Spleen (tissue), 13 donors: ENCODE measurements at places on chromosomes 12 and 14. TPM values are rescaled to one million over a fixed set of nuclear protein-coding genes. Genes with fewer than 3 reads are reported as not detected.

DNA sequence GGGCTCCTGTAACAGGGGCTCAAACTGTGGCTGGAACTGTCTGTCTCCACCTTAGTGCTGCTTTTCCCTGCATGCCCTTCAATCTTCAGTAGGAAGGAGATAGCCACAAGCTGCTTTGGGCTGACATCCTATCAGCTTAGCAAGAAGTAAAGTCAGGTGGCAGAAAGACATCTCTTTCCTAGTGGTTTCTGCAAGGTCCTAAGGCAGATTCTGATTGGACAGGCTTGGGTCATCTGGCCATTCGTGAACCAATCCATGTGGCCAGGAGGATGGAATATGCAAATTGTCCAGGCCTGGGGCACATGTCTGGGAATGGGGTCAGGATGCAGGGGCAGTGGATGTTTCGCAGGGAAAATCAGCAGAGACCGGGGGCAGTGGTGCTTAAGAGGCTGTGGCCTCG is 5.2 kb downstream of the RITA1 start:
- H3K36me3 ChIP-seq: peaks cover 51% of the 10 kb centered on the region
- H3K4me3 ChIP-seq: no peak overlapping the region
- peaks cover 29% of the 10 kb centered on the region for H3K4me1 ChIP-seq
- DNase-seq: no peak

DNA sequence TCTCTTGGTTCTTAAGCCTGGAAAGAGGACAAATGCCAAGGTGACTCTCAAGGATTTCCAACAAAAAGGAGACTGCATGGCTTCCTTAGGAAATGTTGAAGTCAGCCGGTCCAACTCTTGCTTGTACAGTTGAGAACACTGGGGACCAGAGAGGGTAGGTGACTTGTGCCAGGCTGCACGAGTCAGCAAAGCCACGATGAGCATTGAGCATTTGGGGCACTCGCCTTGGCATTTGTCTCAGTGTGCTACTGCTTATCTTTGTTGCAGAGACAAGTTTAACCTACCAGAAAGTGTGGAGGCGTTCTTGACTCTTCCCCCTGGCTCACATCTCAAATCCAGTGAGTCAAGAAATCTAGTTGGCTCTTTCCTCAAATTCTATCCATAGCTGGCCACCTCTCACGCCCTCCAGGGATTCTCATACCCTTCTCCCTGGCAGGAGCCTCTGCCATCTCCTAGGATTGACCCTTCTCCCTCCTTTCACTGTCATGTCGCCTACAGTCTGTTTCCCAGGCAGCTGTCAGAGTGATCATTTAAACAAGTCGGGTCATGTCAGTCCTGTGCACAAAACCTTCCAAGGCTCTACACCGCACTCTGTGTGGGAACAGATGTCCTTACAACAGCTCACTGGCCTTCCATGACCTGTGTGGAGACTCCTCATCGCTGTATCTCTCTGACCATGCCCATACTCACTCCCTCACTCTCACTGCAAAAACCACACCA is 17.2 kb upstream of the KRT83 start:
- H3K27ac ChIP-seq: no peak overlapping the region
- H3K4me3 ChIP-seq: no peak overlapping the region
- no peaks in the 10 kb centered on the region for H3K27me3 ChIP-seq
- no peaks in the 10 kb centered on the region for H3K4me1 ChIP-seq
- no peaks in the 10 kb centered on the region for H3K36me3 ChIP-seq
- DNase-seq: no peak

DNA sequence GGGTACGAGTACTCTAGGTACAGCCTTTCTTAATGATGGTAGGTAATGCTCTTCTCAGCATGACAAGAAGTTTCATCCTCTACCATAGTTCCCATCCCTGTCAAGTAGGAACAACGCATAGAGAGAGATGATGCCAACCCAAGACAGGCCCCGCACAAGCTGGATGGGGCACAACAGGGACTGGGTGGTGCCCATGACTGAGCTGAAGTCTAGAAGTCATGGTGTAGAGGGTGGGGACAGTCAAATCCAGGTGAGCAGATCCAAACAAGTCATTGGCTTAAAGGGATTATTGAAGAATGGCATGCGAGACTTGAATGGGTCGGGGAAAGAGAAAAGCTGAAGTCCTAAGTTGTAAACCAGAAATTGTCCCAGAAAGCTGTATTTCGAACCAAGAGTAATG is 84.2 kb upstream of the MDM1 start:
- H3K27ac ChIP-seq: no peak overlapping the region
- DNase-seq: no peak
- no peak overlapping the region for H3K4me3 ChIP-seq
- H3K27me3 ChIP-seq: no peaks in the 10 kb centered on the region
- no peaks in the 10 kb centered on the region for H3K4me1 ChIP-seq

DNA sequence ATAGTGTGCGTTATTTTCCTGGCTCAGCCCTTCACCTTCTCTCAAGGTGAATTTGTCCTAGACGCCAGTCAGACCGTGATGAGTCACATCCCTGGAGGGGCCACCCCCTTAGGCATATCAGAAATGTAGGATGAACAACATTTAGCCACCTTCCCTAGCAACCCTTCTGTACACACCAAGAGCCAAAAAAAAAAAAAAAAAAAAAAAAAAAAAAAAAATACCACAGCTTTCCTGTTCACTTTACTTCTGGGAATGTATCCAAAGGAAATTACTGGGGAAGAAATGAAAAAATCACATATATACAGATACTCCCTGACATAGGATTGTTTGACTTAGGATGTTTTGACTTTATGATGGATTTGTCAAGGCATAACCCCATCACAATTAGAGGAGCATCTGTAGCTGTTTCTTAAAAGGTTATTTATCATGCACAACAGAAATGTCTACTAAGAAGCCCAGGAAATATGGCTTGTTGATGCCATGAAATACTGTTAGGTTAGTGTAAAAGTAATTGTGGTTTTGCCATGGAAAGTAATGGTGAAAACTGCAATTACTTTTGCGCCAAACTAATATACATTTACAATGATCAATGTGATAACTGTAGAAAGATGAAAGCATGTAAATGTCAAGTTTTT is 68.2 kb upstream of the BDKRB2 start:
- H3K4me1 ChIP-seq: no peaks in the 10 kb centered on the region
- H3K4me3 ChIP-seq: no peak overlapping the region
- H3K27ac ChIP-seq: no peak overlapping the region
- no peak for DNase-seq

DNA sequence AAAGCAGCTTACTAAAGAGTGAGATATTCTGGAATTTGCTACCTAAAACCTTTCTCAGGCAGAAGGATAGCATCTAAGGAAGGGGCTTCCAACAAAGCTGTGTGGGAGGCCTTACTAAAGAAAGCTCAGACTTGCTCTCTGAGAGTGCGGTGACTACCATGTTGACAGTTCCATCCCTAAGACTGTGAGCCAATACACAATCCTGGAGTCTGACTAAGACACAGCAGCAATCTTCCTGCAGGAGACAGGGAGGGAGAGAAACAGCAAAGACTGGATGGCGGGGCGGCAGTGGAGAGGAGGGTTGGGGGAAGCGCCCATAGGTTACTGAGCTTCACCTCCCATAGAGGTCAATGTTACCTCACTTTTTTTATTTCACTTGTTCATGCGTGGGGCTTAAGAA is 70.9 kb downstream of the KITLG start:
- H3K36me3 ChIP-seq: no peaks in the 10 kb centered on the region
- no peak for DNase-seq
- H3K4me1 ChIP-seq: no peaks in the 10 kb centered on the region
- no peak overlapping the region for H3K4me3 ChIP-seq

- H3K36me3 ChIP-seq: no peaks in the 10 kb centered on the region
- H3K4me1 ChIP-seq: peaks cover 25% of the 10 kb centered on the region
- H3K27ac ChIP-seq: no peak overlapping the region
- H3K27me3 ChIP-seq: no peaks in the 10 kb centered on the region
- no peak overlapping the region for H3K4me3 ChIP-seq
- DNase-seq: no peak
Measured at GRCh38 chr12:93707836-93708235, 30.7 kb downstream of the CRADD start.

- no peaks in the 10 kb centered on the region for H3K27me3 ChIP-seq
- H3K4me3 ChIP-seq: no peak overlapping the region
- DNase-seq: no peak
Measured at GRCh38 chr12:15033641-15034040, 60.8 kb downstream of the PDE6H start.

GRCh38 chr12:39581592-39581991 is 38.0 kb downstream of the ABCD2 start:
- no peak for DNase-seq
- H3K36me3 ChIP-seq: peaks cover 24% of the 10 kb centered on the region
- H3K4me1 ChIP-seq: no peaks in the 10 kb centered on the region
- no peak overlapping the region for H3K27ac ChIP-seq

- peaks cover 18% of the 10 kb centered on the region for H3K36me3 ChIP-seq
- H3K27me3 ChIP-seq: peaks cover 16% of the 10 kb centered on the region
- H3K4me1 ChIP-seq: peaks cover 35% of the 10 kb centered on the region
Measured at GRCh38 chr12:54394281-54394719, 9.8 kb upstream of the ZNF385A start.

Gene PPP1R36
- 0.36 TPM for polyA plus RNA-seq

Gene MYL2
- polyA plus RNA-seq: 8.5 TPM

Gene OTOGL
- 0.11 TPM for polyA plus RNA-seq

Gene POTEM
- polyA plus RNA-seq: not detected
